Metanephros (tissue), 2 donors: ENCODE measurements at places on chromosomes 2 and 18. TPM values are rescaled to one million over a fixed set of nuclear protein-coding genes. Genes with fewer than 3 reads are reported as not detected.

Gene C1GALT1C1L
- 1.1 TPM for total RNA-seq

Gene ASTL
- total RNA-seq: 0.18 TPM

Gene COL4A3
- total RNA-seq: 44.4 TPM

Gene RAD51AP2
- 0.12 TPM for total RNA-seq

Gene VIT
- 0.88 TPM for total RNA-seq

Gene C2orf15
- 8.7 TPM for total RNA-seq

Gene DNAJC5G
- 0.12 TPM for total RNA-seq
